Cardiac muscle cell (in vitro differentiated cells and primary cell): ENCODE measurements at places on chromosomes 4 and X. TPM values are rescaled to one million over a fixed set of nuclear protein-coding genes. Genes with fewer than 3 reads are reported as not detected.

DNA sequence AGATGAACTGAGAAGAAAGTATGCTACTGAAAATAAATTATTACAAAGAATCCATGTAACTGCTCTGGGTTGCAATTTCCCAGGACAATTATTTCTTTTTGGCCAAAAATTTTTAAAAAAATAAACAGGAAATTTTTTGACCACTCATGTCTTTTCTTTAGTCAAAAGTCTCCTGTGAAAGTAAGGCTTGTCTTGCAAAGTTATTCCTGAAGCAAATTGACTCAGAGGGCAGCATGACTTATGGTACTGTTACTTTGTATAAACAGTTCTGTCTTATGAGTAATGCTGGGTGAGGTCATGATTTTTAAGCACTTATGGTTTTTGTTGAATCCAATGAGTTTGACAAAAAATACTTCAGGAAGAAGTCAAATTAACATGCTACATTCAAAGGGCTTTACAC, 292.8 kb upstream of the ARSJ start:
- no peak for DNase-seq

SFRP2 gene
- 0.30 and 1.7 TPM in 2 replicates for total RNA-seq

DNA sequence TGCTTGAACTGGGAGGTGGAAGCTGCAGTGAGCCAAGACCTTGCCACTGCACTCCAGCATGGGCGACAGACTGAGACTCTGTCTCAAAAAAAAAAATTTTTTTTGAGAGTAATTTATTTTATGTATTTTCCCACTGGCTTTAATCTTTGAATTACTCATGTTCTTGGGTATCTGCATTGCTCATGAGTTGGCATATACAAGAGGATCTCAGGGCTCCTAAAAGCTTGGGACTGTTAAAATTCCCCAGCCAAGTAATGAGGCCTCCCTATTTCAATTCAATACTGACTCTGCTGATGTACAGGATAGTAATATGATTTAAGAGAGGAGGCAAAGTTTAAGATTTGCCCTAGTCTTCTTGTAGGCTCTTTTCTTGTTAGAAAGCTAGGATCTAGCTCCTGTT, 6.2 kb downstream of the IL21 start:
- no peak for DNase-seq

- peak; percentile 97 for DNase-seq
These were observed at the start of gene KLHL4 for GRCh38 chrX:87517571-87518141. TSS of gene KLHL4 (plus strand) at chrX:87517802. CDS start at chrX:87517894, 92 bp downstream.

DNA sequence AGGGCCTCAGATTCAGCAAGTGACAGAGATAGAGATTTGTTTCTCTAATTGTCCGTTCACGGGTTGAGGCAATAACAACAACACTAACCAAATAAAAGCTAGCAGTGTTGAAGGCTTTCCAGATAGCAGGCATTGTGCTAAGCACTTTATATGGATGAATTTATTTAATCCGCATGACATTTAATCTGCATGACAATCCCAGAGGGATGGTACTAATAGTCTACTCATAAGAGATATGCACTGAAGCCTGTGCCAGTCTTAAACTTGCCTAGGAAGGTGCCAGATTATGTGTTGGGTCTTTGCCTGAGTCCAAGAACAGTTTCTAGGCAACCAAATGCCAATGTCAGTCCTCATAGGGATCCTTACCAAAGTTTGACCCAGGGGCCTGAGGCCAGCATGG, 37.7 kb upstream of the FAT1 start:
- no peak for DNase-seq

DNA sequence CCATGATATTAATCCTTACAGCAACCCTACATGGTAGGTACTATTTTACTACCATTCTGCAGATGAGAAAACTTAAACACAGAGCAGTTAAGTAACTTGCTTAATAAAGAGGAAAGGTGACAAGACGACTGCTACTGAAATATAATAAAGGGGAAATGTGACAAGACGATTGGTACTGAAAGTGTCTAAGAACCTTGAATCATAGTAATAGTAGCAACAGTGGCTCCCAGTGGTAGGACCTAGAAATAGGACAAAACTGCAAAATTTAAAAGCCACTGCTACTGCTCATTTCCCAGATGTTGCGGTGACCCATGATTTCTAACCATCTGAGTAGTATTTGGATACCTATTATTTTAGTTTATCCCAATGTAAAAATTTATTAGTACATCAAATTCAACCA, 89.5 kb downstream of the TASL start:
- peak; percentile 18 for DNase-seq

MSMO1 gene
- 65.8 and 170 TPM in 2 replicates for total RNA-seq

GRCh38 chr4:23775694-23776093, 114.2 kb downstream of the PPARGC1A start:
- no peak for DNase-seq

DNA sequence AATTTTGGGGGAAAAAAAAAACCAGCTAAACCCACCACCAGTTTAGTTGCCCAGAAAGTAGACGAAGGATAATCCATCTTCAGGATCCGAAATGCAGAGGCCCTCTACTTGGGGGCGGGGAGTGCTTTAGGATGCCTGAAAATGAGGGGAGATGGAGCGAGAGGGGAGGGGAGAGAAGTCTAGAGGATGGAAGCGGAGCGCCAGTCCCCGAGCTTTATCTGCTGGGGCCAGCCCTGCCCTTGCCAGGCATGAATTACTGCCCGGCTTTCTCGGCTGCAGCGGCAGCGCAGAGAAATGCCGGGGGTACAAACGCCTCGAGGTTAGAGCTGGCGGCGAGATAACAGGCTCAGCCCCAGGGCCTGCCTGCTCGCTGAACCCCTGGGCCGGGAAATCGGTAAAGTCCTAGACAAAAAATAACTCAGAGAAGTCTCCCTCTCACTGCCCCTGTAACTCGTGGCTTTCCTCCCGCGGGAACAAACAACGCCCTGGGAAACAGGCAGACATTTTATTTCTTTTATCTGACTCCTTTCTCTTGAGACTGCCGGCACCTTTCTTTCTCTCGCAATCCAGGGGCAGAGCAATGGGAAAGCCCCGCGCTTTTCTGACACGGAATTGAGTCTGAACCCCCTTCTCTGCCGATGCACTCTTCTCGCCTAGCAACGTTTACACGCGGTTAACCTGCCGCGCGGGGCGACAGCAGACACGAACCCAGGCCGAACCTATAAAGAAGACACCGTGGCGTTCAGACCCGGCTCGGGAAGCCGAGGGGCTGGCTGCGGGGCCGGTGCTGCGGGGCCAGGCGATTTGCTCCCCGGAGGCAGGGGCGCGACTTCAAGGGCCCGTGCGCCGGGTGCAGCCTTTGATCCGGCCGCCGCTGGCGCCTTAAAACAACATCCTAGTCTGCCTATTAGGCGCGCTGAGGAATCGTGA, 3.1 kb upstream of the MSX1 start:
- DNase-seq: no peak

GRCh38 chr4:15488136-15488535, 18.5 kb downstream of the CC2D2A start:
- DNase-seq: no peak

DNA sequence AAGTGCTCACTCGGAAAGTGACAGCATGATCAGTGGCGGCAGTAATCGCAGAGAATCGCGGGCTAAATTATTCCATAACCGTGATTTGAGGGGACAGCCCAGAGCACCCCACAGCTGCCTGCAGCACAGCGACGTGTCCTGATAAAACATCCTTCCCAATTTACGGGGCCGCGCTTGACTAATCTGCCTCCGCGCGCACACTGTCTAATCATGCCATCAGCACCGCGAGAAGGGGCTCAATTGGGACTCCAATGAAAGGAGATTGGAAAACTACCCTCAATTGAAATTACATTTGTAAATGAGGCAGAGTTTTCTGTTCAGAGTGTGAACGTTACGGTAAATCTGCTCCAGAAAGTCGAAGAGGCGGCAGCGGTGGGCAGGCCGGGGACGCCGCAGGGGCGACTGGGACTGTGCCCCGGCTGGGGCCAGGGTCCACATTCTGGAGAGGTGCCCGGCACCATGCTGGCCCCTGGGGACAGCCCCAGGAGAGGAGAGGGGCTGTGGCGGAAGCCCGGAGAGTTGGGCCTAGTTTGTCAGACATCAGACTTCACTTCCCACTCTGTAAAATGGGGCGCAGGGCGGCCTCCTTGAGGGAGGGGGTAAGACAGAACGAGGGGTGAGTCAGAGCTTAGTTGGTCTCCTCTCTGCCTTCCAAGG, 107.7 kb downstream of the FAM53A start:
- no peak for DNase-seq

TECRL gene
- total RNA-seq: 226 and 358 TPM in 2 replicates

GRCh38 chr4:184343502-184344177, 126.0 kb upstream of the ENPP6 start:
- peak; percentile 85 for DNase-seq

STBD1 gene
- total RNA-seq: 14.6 and 21.8 TPM in 2 replicates

DNA sequence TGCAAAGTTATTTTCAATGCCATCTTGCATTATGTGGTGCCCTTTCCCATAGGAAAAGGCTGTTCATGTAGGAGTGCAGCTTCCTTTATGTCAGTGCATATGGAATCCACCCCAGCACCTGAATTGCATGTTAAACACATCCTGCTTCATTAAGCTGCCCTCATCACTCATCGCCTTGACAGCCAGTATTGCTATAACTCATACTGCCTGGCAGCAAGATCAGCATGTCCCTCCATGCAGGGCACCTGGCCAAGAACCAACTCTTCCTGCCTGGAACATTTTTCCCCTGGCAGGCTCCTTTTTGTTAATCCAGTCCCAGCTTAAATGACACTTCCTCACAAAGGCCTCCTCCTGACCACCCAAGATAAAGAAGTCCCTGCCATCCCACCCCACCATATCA, 23.5 kb upstream of the CA5B start:
- DNase-seq: peak; percentile 3

- no peak for DNase-seq
These were observed 1056.7 kb downstream of the PCDH19 start for GRCh38 chrX:99353412-99353811.

DNA sequence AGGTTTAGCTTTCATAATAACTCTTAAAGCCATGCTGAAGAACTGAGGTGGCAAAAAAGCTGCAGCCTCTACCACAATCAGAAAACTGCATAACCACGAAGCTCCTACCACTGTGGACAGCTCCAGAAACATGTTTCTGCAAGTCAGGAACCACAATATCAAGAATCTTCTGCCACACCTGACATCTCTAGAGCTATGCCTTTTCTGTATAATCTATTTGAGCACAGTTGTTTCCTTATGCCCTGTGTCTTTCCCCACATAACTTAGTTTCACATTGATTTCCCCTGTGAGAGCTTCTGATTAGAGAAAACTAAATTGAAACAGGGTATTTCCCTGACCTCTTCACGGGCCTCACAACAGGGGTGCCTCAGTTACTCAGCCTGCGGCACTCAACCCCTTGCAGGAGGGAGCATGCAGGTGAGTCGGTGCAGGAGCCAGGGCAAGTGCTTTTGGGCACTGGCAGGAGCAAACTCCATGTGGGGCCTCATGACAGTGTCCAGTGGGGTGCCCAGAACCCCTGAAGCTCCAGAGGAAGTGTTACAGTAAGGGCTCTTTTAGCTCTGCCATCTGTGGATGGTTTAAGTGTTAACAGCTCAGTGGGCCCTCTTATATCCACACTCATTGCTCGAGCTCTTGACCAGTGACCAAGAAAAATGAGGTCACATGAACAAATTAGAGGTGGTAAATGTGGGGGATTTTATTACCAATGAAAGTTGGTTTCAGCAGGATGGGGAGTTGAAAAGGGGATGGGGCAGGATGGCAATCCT, 132.8 kb upstream of the BMP3 start:
- DNase-seq: no peak

- peak; percentile 62 for DNase-seq
These were observed 38.6 kb upstream of the EDA2R start for GRCh38 chrX:66677430-66677829.

MAGEA2 gene
- total RNA-seq: 0.14 TPM in 1 of 2 replicates, not detected in the other

DNA sequence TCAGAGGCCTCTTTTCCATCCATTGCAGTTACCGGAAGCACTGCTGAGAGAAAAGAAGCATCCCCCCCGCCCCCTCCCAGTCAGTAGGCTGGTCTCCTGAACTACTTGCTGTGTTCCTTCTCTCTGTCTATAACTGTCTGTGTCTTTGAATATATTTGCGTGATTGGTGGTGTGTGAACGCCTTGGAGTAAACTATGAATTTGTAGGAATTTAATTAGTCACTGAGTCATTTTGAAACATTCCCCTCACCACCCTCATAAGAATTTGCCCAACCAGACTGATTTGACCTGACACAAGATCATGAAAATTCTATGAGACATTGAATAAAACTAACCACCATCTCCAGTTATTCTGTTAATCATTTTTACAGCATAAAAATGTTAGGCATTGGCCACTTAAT, 6.7 kb upstream of the NXF3 start:
- no peak for DNase-seq

- no peak for DNase-seq
These were observed 487.9 kb upstream of the GALNT7 start for GRCh38 chr4:172680691-172681090.

- DNase-seq: peak; percentile 90
These were observed 7.8 kb upstream of the SH3TC1 start for GRCh38 chr4:8191136-8191747.

SLC49A3 gene
- 0.42 and 1.9 TPM in 2 replicates for total RNA-seq

- DNase-seq: no peak
These were observed 85.0 kb downstream of the ADRA2C start for GRCh38 chr4:3851211-3851610.

GRCh38 chrX:71930298-71930697, 19.7 kb downstream of the NHSL2 start:
- DNase-seq: peak; percentile 50

DNA sequence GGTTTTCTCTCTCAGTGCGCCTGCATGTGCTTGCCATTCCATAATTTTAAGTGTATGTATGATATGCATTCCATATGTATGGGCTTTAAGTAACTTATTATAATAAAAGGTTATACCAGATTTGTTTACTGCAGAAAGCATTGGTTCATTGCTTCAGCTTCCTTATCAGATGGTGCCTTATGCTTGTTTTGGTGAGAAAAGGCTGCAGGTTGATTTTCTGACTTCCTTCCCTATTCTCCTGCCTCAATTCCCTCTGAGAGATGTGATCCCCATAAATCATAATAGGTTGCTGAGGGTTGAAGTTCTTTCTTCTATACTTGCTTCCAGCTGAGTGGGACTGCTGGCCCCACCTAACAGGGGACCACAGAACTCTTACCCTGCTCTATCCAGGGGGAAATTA, 10.3 kb upstream of the CEP135 start:
- DNase-seq: no peak

SYTL5 gene
- 3.5 and 3.7 TPM in 2 replicates for total RNA-seq

DNA sequence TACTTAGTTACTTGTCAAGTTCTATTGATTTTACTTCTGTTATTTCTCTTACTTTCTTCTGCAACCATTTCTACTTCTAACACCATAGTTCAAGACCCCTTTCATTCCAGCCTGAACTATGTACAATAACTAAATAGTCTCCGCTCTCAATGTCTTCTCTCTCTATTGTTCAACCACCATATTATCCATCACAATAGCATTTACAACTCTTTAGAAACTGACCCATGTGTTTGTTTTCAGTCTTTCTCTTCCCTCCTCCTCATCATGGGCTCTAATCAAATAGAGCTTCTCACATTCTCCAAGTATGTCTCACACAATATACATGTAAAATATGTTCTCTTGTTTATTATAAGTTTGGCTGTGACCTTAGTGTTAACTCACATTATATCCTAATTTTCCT, 143.6 kb downstream of the ZAR1 start:
- no peak for DNase-seq
